HTR-8/SVneo (cell line): ENCODE measurements at places on chromosomes 7 and 10.
A peak's percentile ranks its signal among the peaks of the same experiment; 100 is the strongest.

DNA sequence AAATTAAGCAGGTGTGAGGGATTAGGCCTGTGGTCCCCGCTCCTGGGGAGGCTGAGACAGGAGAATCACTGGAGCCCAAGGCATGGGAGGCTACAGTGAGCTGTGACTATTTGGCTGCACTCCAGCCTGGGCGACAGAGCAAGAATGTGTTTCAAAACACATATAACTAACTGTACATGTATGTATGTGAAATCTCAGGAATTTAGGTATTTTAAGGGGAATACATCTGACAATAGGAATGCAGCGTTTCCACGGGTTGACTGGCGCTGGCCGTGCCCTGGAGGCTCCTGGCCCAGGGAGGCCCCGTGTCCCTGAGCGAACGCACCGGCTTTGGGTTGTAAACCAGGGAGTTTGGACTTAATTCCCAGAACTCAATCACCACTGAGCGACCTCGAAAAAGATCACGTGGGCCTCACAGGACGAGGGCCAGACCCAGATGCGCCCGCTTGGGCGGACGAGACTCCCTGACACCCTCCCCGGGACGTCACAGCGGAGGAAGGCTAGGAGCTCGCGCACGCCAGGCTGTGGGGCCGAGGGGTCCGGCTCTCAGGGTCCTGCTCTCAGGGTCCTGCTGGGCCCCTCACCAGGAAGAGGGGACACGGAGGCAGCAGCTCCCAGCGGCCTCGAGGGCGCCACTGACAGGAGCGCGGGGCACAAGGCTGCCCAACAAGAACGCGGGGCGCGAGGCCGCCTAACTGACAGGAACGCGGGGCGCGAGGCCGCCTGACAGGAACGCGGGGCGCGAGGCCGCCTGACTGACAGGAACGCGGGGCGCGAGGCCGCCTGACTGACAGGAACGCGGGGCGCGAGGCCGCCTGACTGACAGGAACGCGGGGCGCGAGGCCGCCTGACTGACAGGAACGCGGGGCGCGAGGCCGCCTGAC is 18.4 kb downstream of the PTPRN2 start:
- no peak for DNase-seq

DNA sequence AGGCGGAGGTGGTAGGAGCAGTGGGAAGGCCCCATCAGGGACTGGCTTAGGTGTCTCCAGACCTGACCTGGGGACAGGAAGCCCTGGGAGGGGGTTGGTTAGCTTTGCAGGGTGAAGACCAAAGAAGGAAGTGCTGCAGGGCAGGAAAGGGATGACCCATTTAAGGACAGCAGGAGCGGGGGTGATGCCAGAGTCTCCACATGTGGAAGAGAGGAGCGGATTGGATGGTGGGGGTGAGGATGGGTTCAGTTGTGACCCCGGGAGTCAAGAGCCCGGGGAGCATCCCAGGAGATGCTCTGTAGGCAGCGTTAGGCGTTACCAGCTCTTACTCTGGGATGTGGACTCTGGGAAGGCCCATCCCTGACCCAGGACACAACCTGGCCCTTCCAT is 3.1 kb upstream of the LDB3 start:
- no peak for DNase-seq

- no peak for DNase-seq
These were observed 233.3 kb upstream of the MDFIC start for GRCh38 chr7:114688443-114689055.

DNA sequence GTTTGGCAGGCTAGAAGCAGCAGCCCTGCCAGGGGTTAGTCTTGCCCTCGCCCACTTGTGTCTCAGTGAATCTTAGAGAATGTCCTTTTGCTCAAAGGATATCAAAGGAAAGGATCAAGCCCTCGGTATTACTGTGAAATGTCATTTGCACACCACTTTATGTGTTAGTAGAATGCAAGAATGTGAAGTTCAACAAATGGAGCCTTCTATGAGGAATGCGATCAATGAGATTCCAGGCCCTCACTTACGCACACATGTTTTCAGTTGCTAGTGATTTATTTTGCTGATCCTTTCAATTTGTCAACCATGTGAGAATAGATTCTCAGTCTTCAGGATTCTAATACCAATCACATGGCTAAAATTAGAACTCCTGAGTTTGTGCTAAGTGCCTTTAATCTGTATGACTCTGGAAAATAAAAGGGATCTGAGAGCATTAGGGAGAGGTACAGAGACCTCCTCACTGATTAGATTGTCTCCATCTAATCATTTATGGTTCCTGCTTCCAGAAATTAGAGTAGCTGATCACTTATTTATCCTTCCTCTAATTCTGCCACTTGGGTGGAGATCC is 123.0 kb upstream of the SP4 start:
- DNase-seq, result no peak

DNA sequence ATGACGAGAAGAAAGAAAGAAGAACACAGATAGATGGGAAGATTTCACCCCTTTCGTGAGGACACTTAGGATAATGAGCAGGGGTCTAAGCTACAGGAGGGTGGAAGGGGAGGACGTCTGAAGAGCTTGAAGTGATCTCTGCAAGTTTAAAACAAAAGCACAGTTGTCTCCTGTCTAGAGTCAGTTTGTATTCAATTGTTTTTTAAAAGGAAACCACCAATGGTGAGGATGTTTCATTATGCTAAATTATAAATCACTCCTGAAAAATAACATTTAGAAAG is 85.9 kb downstream of the ADAM12 start:
- DNase-seq, result no peak

DNA sequence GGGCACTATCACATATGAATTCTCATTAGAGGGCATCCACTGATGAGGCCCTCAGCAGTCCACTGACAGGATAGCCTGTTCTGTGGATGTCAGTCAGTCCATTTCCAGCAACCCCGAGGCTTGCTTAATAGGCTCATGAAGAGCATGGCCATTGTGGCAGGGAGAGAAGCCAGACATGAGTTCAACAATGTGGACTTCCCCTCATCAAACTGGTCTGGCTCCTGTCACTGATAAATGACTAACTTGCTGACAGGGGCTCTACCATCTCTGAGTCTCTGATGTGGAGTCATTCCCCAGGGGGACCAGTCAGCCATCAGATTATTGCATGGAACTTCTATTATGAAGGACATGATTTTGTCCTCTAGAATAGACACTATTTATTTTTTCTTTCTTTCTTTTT is 19.8 kb upstream of the TRIL start:
- no peak for DNase-seq

DNA sequence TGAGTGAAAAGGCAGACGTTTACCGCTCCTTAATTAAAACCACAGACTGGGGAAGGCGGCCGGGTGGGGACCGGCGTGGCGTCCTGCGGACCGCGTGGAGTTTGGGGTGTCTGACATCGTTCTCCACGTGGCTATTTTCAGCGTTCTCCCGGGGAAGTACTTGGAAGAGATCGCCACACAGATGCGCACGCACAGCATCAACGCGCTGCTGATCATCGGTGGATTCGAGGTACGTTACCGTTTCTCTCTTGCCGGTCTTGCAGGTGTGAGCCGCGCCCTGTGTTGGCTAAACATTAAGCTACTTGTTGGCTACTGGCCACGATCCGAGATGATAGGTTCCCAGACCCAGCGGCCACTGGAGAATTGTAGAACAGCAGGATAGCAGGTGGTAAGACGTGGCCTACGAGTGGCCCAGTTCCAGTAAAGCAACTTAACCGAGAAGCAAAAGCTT is 51.3 kb downstream of the PFKP start:
- DNase-seq, result no peak

GRCh38 chr10:62395892-62396291 is 21.7 kb downstream of the ZNF365 start:
- no peak for DNase-seq

- DNase-seq, result no peak
These were observed 21.5 kb downstream of the C10orf53 start for GRCh38 chr10:49700997-49701396.

- no peak for DNase-seq
These were observed 18.7 kb downstream of the FAM25A start for GRCh38 chr10:87038786-87039185.

GRCh38 chr7:85659364-85659763 is 472.5 kb upstream of the SEMA3D start:
- no peak for DNase-seq

- DNase-seq, result no peak
These were observed 3.1 kb downstream of the SOSTDC1 start for GRCh38 chr7:16462431-16462889.

GRCh38 chr7:48782511-48782910 is 141.8 kb upstream of the CDC14C start:
- DNase-seq, result no peak

DNA sequence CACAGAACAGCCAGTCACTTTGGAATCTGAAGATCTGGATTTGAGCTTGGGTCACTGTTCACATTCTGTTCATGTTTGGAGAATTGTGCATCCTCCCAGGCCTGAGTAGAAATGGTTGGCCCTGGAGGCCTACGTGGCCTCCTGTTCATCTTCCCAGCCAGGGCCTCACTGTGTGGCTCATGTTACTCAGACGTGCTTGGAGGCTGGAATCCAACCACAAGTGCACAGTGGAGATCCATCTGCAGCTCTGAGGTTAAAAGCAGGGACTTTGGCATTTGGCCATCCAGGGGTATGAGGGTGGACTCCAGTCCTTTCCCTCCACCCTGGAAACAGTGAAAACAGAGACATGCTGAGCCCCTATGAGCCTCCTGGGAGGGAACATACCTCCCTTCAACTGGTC is 709.0 kb upstream of the IGFBP3 start:
- DNase-seq, result peak; percentile 25

- DNase-seq, result no peak
These were observed 36.9 kb upstream of the AUTS2 start for GRCh38 chr7:69561266-69561960.

GRCh38 chr10:6581778-6582228 is 1.7 kb upstream of the PRKCQ start:
- DNase-seq, result no peak

DNA sequence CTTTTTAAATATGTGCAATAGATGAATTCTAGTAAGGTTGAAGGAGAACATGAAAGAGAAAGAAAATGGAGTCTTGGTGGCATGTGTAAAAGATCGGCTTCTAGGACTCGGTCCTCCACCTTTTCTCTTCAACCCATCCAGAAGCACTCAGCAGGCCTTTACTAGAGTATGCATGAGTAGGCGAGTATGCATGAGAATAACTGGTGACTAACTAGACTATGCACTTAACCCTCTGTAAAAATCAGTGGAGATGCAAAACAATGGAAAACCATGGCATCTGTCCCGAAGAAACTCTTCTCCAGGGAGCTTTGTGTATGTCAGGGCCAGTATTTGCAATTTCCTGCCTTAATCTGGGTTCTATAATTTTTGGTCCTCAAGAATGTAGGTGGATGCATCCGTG is 40.0 kb upstream of the GRB10 start:
- no peak for DNase-seq

DNA sequence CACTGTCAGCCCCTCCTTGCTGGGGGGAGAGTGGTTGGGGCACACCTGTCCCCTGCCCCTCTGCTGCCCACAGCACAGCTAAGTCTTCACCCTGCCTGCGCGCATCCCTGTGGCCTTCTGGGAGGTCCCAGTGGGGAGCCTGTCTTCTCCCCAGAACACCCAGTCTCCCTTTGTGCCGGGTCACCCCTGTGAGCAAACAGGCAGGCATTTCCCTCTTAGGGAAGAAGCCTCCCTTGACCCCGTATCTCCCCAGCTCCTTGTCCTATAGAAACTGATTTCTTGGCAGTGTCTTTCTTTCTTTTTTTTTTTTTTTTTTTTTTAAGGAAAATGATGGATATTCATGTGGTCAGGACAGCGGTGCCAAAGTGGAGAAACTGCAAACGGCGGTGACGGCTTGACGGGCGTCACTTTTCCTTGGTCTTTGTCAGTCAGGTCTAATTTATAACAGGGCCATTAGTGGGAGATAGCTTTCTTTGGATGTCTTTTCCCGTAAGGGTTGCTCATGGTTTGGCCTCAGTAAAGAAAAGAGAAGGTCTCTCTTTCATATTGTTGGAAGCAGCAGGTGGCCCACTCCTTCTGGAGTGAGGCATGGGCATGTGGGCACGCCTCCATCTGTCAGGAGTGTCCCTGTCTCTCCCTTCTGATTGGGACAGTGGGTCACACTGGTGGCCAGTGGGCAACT is 115.3 kb downstream of the NKX6-2 start:
- DNase-seq, result no peak

DNA sequence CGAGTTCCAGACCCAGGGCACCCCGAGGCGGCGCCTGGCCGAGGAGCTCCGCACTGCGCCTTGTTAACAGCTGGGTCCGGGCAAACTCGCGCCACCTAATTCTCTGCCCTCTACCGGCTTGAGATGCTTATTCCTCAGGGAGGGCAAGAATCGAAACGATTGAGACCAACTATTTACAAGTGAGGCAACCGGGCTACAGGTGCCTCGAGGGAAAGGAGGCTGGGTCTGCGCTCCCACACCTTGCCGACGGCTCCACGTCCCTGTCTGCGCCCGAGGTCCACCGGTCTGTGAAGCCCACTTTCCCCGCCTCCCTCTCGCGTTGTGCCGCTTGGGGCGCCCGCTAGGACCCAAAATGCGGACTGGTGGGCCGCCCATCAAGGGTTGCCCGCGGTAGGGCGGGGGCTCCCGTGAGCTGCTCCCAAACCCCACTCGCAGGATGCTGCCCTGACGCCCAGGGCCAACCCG is 527 bp downstream of the AKR1B1 start:
- DNase-seq, result peak; percentile 46

DNA sequence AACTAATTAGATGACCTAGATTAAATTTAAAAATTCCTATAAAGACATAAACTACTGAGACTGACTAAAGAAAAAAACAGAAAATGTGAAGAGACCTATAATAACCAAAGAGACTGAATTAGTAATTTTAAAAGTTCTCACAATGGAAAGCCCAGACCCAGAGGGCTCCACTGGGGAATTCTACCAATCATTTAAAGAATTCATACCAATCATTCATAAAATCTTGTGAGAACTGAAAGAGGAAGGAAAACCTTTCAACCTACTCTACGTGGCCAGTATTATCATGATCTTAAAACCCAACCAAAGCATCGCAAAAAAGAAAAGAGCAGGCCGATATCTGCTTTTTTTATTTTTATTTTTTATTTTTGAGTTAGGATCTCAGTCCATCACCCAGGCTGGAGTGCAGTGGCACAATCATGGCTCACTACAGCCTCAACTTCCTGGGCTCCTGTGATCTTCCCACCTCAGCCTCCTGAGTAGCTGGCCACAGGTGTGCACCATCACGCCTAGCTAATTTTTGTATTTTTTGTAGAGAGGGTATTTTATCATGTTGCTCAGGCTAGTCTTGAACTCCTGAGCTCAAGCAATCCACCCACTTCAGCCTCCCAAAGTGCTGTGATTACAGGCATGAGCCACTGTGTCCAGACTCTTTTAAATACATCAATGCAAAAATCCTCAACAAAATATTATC is 48.6 kb downstream of the DGKI start:
- no peak for DNase-seq

GRCh38 chr7:86961686-86962085 is 97.8 kb downstream of the ELAPOR2 start:
- no peak for DNase-seq

DNA sequence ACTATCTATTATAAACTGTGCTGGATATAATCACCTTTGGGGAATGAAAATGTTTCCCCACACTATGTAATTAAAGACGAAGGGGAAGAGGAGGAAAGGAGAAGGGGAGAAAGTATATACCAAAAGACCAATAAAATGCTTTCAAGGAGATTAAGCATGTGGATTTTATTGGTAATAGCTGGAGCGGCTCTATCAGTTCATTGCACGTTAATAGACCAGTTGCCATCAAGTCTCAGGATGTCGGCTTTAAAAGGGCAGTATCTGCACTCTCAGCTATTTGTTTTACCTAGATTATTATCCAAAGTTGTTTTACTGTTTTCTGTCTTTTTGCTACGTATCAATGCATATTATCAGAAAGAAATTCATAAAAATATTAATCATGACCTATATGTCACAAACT is 9.0 kb downstream of the ETV1 start:
- DNase-seq, result no peak
